ENCODE measurements at places on chromosomes 3 and 15.
A peak's percentile ranks its signal among the peaks of the same experiment; 100 is the strongest.

DNA sequence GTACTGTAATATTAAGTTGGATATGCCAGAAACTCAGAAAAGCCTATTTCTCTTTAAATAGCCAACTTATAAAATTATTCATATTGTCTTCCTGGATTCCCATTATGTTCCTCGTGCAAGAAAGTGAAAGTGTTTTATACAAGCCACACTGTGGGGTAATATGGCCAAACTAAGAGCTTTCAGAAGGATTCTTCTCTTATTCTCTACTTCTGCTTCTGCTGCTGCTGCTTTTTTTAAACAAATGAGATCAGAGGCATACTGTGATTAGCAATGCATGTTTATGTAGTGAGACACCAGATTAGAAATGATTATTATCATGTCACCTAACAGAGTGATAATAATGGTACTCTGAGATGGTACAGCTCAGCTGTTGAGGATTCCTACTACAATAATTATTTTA is 1026.5 kb upstream of the CFAP20DC start:
- DNase-seq: peak; percentile 38

- DNase-seq: no peak
Observed at GRCh38 chr3:123352134-123352554, 96.7 kb downstream of the ADCY5 start.

DNA sequence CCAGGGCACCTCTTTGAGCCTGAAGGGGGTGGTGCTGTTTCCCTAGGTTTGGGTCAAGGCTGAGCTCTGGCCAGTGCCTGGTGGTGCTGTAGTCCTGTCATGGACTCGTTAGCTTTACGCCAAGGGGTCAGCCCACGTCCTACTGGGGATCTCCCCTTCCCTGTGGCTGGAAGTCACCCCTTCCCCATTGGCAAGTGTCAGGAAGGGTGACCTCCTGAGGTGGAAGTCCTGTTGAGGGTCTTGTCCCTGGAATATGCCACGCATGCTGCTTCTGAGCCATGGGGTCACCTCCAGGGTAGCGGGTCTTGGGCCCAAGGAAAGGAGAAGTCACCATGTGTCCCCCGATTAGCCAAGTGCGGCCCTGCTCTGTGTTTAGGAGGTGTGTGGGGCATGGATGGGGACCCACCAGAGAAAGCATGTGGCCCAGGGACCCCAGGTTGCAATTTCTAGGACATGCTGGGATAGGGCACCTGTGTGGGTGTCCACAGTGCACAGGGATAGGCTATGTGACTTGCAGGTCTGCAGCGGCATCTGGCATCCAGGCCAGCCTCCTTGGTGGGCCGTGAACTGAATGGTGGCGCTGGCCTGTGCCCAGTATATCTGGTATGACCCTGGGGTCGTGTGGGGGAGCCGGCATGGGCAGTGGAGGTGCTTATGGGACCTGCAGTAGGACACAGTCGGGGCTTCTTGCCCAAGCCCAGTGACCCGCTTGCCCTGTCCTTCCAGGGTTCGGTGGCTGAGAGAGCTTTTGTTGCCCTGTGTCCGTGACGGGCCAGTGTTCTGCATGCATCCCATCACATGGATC is 226.7 kb downstream of the SNRPN start:
- no peak for DNase-seq

DNA sequence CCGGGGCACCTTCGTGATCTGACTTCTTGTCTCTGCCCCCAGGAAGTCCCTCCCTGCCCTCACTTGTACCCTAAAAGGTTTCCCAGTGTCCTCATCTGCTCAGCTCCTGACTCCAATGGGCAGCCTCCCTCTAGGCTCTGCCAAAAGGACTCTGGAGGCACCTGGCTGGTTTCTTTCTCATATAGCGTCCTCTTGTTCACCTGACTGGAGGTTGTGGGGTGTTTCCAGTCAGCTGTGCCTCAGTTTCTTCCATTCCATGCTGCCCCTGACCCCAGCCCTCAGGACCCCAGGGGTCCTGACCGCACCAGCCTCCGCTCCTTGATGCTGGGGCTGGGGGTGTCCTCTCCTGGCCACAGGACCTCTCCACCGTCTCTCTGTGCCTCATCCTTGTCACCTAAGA is 2.5 kb downstream of the PRR23E start:
- no peak for DNase-seq

DNA sequence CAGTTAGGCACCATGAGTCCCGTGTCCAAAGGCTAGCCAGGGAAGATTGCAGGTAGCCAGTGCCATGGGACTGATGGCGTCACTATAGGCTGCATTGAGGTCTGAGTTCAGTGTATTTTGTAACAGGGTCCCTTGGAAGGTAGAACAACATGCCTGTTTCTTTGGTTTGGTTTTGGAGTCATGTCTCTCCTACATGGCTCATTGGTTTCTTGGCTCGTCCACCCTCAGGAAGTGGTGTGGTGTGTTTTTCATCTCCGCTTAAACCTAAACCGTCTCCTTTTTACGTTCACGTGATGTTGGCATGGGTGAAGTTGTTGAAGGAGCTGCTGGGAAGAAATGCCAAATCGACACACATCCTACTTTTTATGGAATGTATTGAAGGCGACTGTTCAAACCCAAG is 71.6 kb downstream of the FLNB start:
- DNase-seq: no peak

DNA sequence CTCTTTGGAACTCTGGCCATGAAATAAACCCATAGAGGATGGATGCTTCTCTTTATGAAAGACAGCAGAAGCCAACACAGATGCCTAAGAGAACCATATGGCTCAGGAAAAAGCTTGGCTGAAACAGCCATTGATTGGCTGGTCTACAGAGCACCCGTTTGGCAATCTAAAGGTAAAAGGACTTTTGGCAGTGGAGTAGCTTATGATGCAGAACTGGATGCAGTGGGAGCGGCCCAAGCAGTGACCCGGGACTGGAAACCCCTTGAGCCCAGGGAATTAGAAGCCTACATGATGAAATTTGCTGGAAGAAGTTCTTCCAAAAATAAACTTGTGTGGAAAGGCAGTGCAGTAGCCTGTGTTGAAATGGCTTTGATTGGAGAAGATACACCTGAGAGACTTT is 360.2 kb downstream of the NR2F2 start:
- DNase-seq: no peak

DNA sequence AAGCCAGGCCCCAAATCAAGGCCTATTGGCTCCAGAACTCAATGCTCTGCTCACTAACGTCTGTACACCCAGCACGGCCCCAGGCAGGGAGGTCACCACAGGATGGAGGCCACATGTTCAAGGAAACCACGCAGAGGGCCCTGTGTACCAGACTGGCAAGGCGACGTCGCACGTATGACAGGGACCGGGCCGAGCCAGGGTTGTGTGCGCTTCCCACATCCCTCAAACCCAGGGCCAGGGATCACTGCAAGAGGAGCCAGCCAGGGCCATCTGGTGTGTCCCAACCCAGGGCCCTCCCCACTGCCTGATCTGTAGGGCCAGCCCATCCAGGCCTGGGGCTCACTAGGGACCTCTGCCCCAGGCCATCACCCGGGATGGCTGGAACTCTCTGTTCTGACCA is 62.0 kb downstream of the ZNF445 start:
- no peak for DNase-seq

GRCh38 chr3:155243512-155243921 is 50.0 kb downstream of the STRIT1 start:
- no peak for DNase-seq

DNA sequence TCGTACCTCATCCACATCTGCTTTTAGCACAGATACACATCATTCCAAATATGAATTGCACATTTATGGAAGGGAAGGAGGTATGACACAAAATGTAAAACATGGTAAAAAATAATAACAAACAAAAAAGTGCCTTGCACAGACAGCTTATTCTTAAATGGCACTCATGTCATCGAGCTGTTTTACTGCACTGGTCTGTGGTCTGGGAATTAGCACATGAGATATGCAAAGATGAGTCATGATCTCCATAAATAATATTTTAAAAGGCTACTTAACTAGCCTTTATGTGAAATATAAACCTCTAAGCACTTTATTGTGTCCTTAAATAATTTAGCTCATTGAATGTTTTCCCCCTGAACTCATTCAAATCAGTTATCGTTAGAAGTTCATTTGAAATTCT is 142.2 kb upstream of the ZNF385D start:
- no peak for DNase-seq

- no peak for DNase-seq
Observed at GRCh38 chr3:64687781-64688604, at the start of gene ADAMTS9. Gene ADAMTS9, minus strand, starts transcription at chr3:64688000. Its CDS starts 343 bp downstream, at chr3:64687657.

DNA sequence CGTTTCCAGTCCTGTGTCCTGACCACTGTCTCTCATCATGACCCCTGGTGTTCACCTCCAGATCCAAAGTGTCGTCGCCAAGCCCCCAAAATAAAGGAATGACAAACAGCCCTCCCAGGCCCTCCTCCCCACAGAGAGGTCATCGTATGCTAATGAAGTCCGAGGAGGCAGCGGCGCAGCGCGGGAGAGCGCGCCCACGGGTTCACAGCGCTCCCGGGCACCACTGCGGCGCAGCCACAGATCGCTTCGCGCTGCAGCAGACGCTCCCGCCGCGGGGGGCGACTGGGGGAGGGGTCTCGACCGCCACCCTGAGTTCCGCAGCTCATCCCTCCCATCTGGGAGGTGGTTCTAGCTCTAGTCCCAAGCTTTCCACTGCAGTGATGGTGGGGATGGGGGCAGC is 1.3 kb downstream of the DGKG start:
- DNase-seq: peak; percentile 54

DNA sequence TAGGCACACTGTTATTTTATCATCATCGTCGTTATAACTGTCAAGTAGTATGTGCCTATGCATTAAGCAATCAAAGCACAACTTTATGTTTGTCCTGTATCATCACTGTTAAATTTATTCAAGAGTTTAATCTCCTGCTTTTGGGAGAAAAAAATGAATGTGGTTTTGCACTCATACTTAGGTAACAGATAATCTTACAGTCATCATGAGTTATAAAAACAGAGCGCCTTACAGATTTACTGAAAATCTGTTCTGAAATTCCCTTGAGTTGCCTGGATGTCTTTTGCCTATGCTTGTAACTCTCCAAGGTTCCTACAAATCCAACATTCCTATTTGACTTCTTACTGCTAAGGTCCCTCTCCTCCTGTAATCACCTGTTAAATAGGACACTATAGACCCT is 307.3 kb downstream of the ZIC4 start:
- DNase-seq: no peak

DNA sequence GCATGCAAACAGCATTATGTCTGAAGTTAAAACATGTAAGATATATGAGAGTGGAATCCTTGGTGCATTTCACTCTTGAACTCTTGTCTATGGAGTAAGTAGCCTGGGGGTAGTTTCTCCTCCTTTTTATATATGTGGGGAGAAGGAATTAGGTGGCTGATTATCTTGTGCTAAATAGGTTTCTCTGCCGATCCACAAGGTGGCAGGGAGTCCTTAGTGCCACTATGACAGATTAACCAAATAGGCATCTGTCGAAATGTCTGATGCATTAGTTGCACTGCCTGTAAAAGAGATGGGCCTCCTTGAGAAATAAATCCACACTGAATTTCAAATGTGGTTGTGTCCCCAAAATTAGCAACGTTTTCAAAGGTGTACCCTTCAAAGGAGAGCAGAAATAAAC is 170.1 kb downstream of the CNTN4 start:
- no peak for DNase-seq

GRCh38 chr3:88003115-88003755 is 55.6 kb downstream of the CGGBP1 start:
- DNase-seq: peak; percentile 60

GRCh38 chr3:28915741-28916500 is 364.9 kb upstream of the RBMS3 start:
- DNase-seq: no peak

Data from suppressor macrophage (primary cell).